Fibroblast of skin of right biceps (primary cell): ENCODE measurements at places on chromosomes 16 and 17.

DNA sequence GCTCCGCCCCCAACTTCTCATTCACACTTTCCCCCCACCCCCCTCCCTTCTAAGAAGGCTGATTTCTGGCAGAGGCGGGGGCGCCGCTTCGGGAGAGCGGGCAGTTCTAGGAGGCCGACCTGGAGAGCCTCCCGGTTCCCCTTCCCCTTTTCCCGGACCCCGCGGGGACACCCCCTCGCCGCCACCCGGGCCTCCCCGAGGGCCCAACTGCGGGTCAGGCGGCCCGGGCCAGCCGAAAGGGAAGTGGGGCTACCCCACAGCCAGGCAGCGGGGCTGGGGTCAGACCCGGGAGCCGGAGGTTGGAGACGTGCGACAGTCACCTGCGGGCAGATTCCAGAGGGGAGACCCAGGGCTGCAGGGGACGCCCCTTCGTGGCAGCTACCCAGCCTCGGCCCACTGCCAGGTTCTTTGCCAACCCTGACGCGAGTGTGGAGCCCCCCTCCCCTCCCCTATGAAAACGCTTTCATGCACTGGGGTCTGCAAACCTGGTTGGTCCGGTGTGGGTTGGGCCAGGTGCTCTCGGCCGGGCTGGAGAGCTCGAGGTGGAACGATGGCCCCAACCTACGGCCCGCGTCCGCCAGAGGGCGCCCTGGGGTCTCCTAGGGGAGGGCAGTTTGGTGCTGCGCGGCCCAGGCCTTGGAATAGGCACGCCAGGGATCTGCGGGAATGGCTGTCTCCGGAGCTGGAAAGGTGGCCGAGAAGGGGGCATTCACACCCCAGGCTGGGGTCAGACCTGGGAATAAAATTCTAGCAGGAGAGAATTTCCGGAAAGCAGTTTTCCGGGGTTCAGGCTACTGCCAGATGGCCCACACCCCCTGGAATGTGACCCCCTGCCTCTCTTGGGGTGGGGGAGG is 721 bp upstream of the SOCS3 start:
- DNase-seq: peak; percentile 82

DNA sequence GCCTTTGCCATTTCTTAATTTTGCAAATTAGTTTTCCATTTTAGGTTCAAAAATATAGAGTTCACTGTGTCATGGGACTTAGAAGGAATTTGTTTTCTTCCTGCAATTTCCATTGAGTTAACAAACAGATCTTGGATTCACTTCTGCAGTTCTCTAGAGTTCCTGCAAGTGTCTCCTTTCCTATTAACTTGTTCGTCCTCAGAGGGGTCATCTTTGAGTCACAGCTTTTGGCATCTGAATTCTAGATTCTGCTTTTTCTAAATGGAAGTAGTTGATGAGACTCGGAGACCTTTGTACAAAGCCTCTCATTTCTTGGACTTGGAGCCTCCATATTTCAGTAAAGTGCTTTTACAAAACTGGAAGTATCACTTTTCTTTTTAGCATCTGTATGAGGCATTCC is 323.3 kb downstream of the BCAS3 start:
- DNase-seq: peak; percentile 48

DNA sequence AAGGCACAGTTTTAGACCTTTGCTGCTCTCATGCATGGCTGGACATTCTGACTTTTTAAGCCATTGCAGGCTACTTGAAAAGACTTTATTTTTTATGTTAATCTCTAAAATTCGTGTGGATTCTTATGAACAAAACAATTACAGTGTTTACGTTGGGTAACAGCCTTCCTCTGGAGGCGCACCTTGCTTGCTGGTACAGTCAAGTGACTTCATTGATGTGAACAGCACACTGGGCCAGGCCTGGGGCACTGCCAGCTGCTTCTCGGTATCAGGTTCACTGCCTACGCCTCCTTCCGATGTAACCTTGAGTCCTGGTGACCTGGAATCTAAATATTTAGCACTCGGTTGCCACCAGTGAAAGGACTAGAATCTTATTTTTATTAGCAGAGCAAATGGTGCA is 27.8 kb downstream of the MARCHF10 start:
- DNase-seq: no peak

DNA sequence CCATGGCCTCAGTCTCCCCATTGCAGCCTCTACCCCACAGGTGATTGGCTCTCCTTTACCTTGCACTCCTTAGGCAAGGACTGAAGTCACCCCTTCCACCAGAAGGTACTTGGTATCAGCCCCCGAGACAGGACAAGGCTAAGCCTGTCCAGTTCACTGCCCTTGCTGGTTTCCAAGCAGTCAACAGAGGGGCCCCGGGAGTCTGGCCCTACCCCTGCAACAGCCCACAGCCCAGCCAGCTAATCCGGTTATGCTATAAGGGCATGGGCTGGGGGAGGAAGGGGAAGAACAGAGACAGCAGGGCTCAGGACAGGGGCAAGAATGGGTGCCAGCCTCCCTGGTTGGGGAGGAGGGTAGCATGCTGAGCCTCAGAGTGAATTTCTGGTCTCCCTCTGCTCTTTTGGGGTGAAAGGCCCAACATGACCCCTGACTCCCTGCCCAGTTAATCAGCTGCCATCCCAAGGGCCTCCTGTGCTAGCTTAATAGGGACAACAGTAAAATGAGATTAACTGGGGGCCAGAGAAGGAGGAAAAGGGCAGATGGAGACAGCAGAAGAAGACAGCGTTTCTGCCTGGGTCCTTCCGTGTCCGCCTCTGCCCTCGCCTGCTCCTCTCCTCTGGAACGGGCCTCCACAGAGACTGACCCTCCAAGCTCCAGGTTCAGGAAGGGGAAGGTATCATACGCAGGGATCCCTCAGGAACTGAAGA is 10.7 kb downstream of the DLG4 start:
- DNase-seq: no peak

DNA sequence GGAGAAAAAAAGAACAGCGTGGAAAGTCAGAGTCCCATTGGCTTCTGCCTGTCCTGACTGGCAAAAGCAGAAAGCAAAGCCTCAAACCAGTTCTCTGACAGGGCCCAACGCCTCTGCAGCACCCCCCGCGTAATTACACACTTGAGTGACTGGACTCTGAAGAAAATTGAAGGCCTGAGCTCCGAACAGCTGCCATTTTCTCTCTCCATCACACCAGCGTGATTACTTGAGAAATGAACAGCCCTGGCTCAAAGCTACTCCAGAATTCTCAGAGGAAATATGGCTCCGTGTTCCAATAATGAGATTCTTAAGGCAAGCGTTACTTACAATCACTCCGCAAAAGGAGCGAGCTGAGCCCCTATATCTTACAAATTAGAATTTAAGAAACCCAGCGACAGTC is 142.7 kb upstream of the C17orf78 start:
- DNase-seq: no peak

GRCh38 chr16:85534536-85535351 is 78.4 kb upstream of the GSE1 start:
- no peak for DNase-seq

DNA sequence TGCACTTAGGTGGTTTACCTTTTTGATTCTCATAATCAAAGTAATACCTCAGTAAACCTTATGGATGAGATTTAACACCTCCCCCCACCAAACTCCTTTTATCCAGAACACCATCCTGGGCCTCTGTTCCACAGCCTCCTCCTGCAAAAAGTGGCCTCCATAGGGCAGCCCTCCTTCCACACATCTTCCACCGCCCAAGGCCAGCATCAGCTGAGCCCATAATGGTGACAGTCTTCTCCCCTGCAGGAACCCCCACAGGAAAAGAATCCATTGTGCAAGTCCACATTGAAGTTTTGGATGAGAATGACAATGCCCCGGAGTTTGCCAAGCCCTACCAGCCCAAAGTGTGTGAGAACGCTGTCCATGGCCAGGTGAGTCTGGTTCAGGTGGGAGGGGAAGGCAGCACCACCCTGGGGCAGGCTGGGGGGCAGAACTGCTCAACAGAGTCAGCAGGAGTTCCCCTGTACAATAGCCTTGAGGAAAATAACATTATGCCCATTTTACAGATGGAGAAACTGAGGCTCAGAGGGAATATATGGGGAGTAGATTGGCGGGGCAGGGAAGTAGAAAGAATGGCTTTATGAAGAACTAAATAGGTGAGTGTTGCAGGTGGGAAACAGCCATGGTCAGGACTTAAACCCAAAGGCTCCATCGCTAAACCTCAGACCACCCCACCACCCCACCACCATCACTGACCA is 29.2 kb upstream of the BEAN1 start:
- DNase-seq: no peak

DNA sequence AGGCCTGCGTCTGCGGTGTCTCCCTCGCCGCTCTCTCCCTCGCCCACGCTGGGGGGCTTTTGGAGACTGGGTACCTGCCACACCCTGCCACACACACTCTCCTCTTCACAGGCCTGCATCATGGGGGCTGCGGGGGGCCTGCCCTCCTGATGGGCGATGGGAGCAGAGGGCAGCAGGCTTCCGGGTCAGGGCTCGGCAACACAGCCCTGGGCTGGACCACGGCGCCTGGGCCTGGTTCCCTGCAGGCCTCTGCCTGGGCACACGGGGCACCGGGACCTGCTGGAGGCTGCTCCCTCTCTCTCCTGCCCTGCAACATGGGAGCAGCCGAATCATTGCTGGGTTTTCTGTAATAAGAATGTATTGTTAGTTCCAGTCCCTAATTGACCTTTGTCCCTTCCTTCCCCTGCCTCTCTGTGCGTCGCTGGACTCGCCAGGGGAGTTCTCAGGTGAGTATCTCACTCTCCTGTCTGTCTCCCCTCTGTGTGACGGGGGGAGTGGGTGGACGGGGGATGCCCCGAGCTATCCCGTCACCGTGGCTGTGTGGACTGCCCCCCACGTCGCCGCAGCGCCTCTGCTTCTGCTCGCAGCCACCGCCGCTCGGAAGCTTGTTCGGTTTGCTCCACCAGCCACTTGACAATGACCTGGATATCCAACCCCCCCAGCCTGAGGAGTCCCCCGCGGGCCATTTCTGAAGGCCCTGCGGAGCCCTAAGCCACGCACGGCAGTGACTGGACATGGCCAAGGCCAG is 13.5 kb downstream of the NME3 start:
- no peak for DNase-seq

DNA sequence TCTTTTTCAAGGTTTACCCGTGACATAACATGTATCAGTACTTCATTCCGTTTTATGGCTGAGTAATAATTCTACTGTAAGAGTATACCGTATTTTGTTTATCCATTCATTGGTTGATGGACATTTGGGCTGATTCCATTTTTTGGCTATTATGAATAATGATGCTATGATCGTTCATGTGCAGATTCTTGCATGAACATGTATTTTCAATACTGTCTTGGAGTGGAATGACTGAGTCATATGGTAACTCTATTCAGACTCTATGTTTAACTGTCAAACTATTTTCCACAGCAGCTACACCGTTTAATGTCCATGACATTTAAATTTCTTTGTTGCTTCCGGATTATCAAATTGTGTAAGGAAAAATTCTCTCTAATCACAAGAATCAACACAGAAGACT is 17.9 kb downstream of the BFAR start:
- DNase-seq: no peak

DNA sequence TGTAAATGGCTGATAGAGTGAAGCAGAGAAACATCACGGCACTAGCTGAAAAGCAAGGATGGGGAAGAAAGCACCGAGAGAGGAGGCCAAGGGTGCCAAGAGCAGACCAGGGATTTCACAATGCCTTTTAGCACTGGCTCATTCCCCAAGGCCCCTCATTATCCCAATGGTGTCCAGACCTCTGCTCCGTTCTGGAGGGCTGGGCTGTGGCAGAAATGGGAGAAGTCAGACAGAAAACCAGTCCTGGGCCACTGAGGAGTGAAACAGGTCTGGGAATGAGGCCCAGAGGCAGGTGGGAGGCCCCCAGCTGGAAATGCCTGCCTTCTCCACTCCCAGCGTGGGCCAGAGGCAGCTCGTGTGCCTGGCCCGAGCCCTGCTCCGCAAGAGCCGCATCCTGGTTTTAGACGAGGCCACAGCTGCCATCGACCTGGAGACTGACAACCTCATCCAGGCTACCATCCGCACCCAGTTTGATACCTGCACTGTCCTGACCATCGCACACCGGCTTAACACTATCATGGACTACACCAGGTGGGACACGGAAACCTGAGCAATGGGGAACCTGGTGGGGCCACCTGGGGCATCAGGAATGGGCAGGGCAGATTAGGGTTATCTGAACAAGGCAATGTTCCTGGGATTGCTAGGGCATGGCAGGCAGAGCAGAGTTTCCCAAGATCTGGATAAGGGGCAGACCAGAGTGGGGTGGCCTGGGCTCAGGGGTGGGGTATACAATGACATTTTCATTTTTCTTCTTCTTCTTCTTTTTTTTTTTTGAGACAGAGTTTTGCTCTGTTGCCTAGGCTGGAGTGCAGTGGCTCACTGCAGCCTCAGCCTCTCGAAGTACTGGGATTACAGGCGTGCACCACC is 20.3 kb downstream of the ANKRD40 start:
- DNase-seq: no peak

GRCh38 chr16:70302745-70303144 is 3.8 kb downstream of the DDX19B start:
- DNase-seq: no peak

- DNase-seq: peak; percentile 82
Observed at GRCh38 chr16:30409125-30410060, 2.0 kb downstream of the ZNF771 start.

GRCh38 chr17:64212122-64212521 is 50.9 kb downstream of the TEX2 start:
- peak; percentile 78 for DNase-seq

GRCh38 chr16:21663889-21664647 is at the start of gene OTOA:
Gene OTOA (plus strand): TSS chr16:21663968. CDS start chr16:21678515, 14,547 bp downstream.
- no peak for DNase-seq

DNA sequence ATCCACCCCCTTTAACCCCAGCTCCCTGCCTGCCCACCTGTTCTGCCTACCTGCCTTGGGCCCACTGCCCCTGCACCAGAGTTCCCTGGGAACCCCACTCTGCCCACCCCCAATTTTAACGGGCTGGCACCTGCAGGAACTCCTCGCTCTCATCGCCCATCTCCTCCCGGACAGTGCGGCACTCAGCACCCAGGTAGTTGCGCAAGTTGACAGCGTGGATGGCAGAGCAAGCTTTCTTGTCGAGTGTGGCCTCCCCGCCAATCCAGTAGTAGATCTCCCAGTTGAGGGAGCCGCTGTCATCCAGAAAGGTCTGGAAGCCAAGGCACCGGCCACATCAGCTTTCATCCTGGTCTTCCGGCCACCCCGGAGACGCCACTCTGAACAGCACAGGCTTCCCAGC is 7.8 kb downstream of the FLII start:
- DNase-seq: no peak

GRCh38 chr17:18964550-18964949 is 12.6 kb downstream of the SLC5A10 start:
- DNase-seq: no peak

GRCh38 chr16:70159355-70160348 is 13.9 kb upstream of the CLEC18C start:
- DNase-seq: no peak

- peak; percentile 77 for DNase-seq
Observed at GRCh38 chr17:1485423-1486376, 6.8 kb downstream of the MYO1C start.

DNA sequence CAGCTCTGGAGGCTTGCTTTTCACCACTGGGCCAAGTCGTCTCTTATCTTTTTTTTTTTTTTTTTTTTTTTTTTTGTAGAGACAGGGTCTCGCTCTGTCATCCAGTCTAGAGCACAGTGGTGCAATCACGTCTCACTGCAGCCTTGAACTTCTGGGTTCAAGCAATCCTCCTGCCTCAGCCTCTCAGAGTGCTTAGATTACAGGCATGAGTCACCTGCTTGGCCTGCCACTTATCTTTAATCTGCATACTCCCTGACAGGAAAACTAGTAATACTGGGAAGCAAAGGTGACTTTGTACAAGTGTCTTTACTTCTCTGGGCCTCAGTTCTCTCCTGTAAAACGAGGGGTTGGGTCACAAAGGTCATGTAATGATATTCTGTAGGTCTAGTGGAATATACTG is 15.0 kb downstream of the NTN1 start:
- DNase-seq: no peak
